Lung microvascular endothelial cell (primary cell): ENCODE measurements at places on chromosomes 3 and 15.
A peak's percentile ranks its signal among the peaks of the same experiment; 100 is the strongest.

DNA sequence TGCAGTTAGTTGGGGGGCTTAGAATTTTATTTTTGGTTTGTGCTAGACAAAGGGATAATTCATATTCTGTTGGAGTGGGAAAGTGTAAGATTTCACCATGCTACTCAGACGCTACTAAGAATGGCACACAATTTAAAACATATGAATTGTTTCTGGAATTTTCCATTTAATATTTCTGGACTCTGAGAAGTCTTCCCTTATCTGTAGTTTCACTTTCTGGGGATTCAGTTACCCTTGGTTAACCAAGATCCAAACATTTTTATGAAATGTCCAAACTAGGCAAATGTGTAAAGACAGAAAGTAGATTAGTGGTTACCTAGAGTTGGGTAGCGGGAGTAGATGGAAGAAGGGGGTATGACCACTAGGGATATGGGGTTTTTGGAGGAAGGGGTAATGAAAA is 53.1 kb downstream of the TCF12 start:
- no peak for DNase-seq

DNA sequence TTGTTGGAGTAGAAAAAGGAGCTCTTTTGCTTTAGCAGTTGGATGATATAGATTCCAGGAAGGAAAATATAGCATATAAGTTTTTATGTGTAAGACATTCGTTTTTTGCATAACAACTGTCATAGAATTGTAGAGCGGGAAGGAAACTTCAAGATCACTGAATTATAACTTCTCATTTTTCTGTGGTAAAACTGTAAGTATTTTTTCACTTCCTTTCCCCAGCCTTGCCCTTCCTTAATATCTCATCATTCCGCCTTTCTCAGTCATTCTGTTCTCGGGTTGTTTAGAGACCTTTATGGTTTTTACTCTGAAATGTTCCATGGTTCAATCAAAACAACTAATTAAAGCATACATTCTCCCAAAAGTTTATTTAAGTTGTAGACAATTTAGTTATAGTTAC is 1.1 kb downstream of the EAF2 start:
- DNase-seq: no peak

DNA sequence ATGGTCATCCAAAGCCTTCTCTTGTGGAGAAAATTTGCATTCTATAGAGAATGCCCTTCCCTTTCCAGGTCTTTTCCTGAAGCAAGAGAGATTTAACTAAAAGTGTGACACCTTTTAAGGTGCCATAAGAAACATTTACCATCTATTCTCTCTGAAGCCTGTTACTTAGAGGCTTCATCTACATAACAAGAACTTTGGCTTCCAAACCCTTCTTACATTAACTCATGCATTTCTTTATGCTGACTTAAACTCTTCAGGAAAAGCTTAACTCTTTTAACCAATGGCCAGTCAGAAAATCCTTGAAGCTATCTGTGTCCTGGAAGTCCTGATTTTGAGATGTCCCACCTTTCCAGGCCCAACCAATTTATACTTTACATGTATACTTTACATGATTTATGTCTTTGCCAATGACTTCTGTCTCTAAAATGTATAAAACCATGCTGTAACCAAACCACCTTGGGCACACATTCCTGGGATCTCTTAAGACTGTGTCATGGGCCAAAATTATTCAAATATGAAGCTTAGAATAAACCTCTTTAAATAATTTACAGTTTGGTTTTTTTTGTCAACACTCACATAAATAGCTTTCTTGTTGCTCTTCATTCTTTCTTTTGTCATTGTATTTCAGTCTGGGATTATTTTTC is 472.6 kb upstream of the NECTIN3 start:
- DNase-seq: no peak

GRCh38 chr3:49554633-49555265 is 472 bp downstream of the BSN start:
- DNase-seq: peak; percentile 37

- peak; percentile 8 for DNase-seq
These were observed 21.4 kb downstream of the ACKR2 start for GRCh38 chr3:42830437-42831320.

DNA sequence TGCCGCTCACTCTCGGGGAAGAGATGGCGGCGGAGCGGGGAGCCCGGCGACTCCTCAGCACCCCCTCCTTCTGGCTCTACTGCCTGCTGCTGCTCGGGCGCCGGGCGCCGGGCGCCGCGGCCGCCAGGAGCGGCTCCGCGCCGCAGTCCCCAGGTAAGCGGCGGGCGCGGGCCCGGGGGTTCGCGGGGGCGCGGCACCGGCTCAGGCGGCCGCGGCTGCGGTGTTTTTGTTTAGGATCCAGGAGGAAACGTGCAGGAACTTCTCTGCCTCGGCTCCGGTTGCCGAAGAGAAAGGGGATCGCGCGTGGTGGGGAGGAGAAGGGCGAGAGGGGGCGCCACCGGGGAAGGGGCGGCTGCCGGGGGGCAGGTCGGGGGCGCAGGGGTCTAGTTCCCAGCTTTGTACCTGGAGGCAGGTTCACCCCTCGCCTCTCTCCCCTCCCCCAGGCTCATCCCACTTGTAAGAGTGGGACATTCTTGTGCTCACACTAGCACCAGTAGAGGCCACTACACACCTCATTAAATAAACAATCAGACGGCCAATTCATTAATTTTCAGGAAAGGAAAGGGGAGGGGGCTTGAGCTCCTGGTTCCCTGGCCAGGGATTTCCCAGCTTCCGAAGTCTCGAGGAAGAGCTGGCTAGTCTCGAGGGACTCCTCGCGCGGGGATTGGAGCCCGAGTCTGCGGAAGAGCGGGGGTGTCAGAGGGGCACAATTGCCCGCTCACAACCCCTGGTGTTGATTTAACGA is 562 bp downstream of the NEO1 start:
- peak; percentile 21 for DNase-seq

GRCh38 chr3:13074006-13074375 is 762 bp upstream of the IQSEC1 start:
- DNase-seq: no peak

DNA sequence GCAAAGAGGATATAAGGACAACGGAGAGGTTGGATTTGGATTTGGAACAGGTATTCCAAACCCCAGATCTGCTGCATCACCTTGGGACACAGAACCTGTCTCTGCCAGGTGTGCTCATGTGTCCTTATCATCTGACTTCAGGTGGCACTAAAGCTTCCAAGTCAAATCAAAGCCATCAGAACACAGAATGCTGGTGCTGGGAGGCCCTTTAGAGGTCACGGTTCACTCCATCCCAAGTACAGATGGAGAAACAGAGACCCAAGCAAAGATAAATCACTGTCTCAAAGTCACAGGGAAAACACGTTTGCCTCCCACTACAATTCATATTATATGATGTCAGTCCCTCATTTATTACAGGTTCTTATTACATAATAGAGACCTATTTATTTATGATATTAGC is 72.8 kb downstream of the HES1 start:
- no peak for DNase-seq

DNA sequence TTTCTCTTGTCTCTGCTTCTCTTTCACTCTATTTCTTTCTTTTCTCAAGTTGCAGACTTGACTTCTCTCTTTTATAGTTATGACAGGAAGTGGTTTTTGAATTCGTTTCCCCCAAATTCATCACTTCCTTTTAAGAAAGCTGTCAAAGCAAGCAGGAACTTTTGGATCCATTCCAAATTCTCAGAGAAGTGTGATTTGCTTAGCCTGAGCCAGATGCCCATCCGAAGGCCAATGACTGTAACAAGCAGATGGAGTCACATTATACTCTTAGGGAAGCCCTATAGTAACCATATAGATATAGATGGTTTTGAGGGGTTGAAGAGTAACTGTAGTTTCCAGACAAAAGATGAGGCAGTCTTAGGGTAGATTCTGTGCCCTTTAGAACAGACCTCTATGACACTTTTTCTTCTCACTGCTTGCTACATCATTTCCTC is 592.0 kb upstream of the KCNMB2 start:
- DNase-seq: no peak

- no peak for DNase-seq
These were observed 68.0 kb downstream of the ATP2B2 start for GRCh38 chr3:10437272-10437994.

DNA sequence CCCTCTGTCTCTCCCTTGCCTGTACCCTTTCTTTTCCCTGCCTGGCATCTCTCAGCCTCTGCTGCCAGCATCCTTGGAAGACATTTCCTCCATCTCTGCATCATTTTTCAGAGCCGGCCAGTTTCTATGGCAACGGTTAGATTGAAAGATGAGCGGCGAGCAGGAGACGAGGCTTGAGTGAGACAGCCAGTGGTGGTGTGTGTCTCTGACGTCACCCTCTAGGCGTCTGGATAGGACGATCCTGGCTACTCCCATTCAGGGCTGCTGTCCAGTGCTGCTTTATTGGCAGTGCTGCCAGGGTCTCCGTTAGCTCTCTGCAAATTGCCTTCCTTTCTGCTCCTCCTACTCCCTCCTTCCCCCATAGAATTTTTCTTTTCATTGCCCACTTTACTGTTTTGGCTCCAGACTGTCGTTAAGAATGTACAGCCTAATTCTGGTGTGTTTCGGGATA is 57.9 kb downstream of the TRAK1 start:
- peak; percentile 70 for DNase-seq

DNA sequence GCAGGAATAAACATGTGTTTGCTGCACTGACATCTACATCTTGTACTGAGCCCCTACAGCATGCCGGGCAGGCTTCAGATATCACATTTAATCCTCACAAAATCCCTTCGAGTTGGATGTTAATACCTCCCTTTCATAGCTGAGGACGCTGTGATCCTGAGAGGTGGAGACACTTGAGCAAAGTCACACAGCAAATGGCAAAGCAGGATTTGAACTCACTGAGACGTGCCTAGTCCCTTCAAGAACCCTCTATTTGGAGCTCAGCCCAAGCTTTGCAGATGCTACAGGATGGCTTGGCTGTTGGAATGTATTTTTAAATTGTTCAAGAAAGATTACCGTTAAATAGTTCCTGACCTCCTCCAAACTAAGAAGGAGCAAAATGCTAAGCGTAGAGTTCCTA is 64.6 kb upstream of the SLC6A6 start:
- no peak for DNase-seq

- no peak for DNase-seq
These were observed 75.4 kb downstream of the HERC2 start for GRCh38 chr15:28246605-28247004.

- DNase-seq: no peak
These were observed 78.4 kb downstream of the THRB start for GRCh38 chr3:24416224-24416623.
